HT1080 (cell line): ENCODE measurements at places on chromosomes 13 and 19.

DNA sequence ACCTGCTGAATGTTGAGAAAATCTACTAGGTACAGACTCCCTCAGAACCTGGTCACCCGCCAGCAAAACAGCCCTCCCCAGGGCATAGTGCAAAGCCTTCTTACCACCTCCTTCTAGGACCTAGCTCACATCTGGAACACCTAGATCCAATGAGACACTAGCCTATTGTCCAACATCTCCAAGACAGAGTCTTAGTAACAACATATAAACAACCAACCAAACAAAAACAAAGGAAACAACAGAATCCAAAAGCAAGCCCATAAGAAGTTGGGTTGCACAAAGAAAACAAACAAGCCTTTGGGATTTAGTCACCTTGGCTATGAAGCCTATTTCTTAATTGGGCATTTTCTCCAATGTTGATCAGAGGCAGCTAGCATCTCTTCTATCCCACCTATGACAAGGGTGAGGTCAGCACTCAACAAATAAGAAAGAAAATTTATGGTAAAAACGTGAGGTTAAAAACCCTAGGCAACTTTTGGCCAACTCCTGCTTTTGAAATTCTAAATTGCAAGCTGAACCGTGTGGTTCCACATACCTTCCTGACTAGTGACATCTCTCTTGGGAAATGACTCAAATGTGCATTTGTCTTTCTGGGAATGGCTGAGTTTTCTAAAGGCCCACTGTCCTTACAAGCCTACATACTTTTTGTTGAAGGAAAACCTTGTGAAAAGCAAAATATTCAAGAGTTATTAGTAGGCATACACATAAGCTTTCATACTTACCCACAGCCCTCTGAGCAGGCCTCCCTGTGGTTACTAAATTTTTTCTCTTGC, 66.7 kb downstream of the FAM216B start:
- peak; percentile 3 for DNase-seq

- no peak for DNase-seq
These were observed 648.3 kb upstream of the ARGLU1 start for GRCh38 chr13:107216046-107216755.

- DNase-seq = peak; percentile 79
These were observed 204.9 kb upstream of the MIR17HG start for GRCh38 chr13:91142572-91142971.

DNA sequence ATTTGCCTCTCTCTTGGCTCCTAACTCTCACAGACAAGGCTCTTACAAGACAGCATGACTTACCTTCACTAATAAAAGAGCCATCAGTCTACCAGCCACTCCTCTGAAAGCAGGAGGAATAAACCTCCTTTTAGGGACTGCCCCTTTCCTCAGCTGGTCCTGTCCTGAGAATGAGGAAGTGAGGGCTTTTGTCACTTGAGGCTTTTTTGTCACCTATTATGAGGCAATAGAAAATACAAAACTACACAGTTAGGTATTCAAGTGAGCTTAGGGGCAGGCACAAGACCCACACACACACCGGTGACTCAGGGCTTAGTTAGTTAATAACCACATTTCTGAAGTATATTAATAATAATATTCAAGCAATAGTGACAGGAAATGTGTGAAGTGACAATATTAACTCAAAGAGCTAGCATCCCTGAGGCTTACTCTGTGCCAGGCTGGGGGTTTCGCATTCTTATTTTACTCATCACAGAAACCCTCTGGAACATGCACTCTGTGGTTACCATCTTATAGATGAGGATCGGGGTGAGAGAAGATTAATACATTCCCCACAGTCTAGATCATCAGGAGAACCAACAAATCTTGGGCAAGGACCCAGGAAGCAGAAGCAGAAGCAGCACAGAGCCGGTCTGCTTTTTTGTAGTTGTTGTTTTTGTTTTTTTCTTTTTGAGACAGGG, 379.9 kb downstream of the LIG4 start:
- DNase-seq = peak; percentile 84

DNA sequence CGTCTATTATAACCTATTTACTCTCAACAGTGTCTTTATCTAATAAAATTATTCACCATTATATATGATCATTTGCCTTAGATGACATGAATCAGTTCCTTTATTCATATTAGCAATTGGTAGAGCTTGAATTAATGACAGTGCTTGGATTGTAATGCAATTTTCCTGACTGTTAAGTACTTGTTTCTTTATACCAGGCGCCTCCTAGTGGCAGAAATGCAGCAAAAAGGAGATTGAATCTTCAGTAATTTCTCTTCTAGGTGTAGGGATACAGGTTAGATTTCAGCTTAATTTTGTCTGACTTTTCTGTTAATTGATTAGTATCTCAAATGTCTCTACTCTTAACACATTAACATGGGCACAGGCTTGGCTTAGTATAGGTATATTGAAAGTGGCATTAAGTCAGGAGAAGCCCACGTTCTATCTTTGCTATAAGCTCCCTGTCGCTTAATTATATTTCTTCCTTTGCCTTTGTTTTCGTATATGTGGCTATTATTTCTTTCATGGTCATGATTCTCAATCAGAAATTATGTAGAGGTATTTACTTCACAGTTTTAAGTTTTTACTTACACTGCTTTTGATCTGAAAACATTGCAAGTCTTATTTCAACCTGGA, 9.1 kb upstream of the LHFPL6 start:
- peak; percentile 40 for DNase-seq

DNA sequence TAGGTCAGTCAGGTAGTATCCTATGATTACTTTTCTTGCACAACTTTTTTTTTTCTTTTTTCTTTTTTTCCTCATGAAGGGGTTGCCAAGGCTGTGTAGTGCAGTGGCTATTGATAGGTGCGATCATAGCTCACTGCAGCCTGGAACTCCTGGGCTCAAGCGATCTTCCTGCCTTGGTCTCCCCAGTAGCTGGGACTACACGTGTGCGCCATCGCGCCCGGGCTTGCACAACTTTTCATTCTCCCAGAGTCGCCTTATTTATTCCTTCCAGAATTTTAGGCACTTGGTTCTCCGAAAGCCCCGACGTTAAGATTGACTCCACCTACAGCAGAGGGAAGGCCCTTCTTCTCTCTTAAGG, 867 bp upstream of the ZNF613 start:
- DNase-seq = no peak

GRCh38 chr13:31119966-31120700, 41.6 kb downstream of the HSPH1 start:
- DNase-seq = no peak

DNA sequence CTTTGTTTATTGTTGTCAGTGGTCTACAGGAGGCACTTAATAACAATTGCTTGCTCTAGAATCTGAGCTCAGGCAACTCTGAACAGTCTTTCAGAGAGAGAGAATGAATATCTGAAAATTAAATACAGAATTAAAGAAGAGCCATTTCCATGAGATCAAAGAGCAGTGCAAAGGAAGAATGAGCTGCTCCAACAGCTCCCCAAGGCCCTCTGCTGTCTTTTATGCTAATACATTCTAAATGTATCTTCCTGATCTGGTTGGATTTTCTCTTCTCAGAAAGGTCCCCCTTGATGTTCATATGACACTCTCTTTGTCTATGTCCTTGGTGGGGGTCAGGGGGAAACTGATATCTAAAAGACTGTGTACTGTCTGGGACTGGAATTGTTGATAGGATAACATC, 1029.6 kb downstream of the PCDH9 start:
- no peak for DNase-seq

DNA sequence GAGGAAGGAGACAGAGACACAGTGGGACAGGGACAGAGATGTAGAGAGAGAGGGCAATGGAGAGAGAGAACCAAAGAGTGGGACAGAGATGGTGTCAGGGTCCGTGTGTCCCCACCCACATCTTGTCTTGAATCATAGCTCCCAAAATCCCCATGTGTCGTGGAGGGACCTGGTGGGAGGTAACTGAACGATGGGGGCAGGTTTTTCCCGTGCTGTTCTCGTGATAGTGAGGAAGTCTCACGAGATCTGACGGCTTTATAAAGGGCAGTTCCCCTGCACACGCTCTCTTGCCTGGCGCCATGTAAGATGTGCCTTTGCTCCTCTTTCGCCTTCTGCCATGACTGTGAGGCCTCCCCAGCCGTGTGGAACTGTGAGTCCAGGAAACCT, 7.5 kb upstream of the PLA2G4C start:
- no peak for DNase-seq

GRCh38 chr19:44747739-44748425, 626 bp upstream of the BCL3 start:
- DNase-seq = peak; percentile 77

DNA sequence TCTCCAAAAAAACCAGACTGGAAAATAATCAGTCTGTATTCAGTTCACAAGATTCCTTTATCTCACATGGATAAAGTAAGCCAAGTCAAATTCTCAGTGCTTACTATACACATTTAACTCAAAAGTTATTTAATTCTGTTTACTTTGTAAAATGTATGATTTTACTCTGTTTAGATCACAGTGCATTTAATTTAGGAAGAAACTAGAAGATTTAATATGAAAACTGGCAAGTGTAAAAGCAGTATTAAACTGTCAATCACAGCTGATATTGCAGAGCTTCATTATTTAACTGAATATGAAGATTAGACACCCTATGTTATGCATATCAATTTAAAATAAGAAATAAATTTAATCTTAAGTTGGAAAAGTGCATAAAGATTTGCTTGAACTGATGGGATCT, 78.0 kb downstream of the DACH1 start:
- DNase-seq = no peak

- no peak for DNase-seq
These were observed 11.0 kb downstream of the SLC7A9 start for GRCh38 chr19:32858559-32858958.

GRCh38 chr19:38392707-38393308, 4.3 kb downstream of the SPRED3 start:
- peak; percentile 33 for DNase-seq

DNA sequence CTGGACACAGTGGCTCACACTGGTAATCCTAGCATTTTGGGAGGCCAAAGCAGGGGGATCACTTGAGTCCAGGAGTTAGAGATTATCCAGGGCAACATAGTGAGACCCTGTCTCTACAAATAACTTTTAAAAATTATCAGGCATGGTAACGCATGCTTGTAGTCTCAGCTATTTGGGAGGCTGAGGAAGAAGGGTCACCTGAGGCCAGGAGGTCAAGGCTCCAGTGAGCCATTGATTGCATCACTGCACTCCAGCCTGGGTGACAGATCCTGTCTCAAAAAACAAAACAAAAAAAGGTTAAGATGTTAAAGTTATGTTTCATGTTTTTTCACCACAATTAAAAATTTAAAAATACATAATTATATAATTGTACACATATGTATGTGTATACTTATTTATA, 19.2 kb upstream of the DIAPH3 start:
- DNase-seq = no peak

- DNase-seq = peak; percentile 3
These were observed 549.2 kb upstream of the KLF12 start for GRCh38 chr13:74683411-74683810.

- DNase-seq = no peak
These were observed 30.4 kb downstream of the ELAVL1 start for GRCh38 chr19:7975037-7975436.

GRCh38 chr13:78198419-78198818, 279.8 kb upstream of the EDNRB start:
- DNase-seq = no peak

DNA sequence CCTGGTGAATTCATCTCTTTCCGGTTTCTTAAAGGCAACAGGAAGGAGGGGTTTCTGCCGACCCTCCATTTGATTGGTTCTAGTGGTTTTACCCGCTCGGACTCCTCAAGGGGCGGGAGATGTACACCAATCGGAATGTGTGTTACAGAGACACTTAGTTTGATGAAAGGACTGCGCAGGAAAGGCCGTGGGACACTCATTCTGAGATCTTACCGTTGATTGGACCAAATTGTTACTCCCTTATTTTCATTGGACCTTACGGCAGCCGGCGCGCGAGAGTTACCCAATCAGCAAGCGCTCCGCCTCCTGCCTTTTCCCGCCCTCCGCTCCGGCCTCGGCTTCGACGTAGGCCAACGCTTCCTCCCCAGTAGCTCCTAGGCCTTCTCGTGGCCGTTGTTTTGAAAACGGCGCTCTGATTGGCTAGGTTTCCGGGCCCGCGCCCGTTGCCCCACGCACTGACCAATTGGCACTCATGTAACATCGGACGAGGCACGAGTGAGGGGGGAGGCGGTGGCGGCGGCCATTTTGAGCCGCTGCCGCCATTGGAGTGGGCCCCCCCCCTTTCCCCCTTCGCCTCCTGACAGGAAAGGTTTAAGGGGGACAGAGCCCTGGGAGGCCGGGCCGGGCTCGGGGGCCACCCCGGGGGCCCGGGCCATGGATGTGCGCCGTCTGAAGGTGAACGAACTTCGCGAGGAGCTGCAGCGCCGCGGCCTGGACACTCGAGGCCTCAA, at the start of gene HNRNPUL1:
TSS of gene HNRNPUL1 (plus strand) at position 523 of the 731 bp plus-strand sequence. CDS start at position 655, 132 bp downstream.
- DNase-seq = peak; percentile 100

DNA sequence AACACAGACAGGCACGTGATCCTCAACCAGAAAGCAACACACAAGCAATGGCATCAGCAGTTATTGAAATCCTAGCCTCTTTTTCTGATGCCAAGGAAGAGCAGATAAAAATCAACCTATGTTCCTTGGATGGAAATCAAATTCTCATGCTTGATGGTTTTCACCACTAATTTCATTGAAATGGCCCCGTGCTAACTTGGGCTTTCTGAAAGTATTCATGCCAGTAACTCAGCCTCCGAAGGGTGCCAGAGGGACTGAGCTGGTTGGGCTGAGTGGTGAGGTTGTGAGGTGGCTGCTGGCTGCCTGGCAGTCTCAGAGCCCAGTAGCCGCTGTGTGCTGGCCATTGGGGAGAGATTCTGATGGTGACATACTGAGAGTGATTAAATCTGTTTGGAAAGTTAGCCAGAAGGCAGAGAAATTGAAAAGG, 309.3 kb downstream of the DCT start:
- DNase-seq = no peak

GRCh38 chr13:44088991-44089413, 209.3 kb downstream of the LACC1 start:
- no peak for DNase-seq

GRCh38 chr13:102704238-102705058, 9.6 kb upstream of the METTL21C start:
- DNase-seq = no peak

DNA sequence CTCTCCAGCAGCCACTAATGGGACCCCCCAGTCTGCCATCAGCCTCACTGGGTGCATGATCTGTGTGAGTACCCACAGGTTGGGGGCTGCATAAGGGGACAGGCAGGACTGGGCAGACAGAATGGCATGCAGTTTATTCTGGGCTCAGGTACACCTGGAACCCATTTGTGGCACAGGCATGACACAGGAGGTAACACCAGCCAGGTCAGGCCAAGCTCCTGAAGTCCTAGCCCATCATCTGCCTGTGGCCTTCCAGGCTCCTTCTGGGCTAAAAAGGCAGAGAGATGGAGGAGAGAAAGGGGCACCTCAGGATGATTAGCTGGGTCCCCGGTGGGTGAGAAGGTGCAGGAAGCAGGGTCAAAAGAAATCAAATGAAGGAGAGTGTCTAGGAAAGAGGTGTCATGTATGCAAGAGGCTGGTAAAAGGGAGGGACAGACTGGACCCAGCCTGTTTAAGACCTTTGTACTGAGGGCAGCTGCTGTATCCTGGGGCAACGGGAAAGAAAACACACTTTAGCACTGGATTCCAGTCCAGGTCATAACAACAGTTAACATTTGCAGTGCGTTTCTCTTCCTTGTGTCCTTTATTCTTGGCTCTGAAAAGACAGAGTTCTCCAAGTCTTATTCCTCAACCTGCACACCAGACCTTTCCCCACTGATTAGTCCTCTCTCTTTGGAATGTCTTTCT, 20.2 kb upstream of the DGKH start:
- no peak for DNase-seq
